Right renal cortex interstitium (tissue), 3 donors: ENCODE measurements at places on chromosomes 1 and 21. TPM values are rescaled to one million over a fixed set of nuclear protein-coding genes. Genes with fewer than 3 reads are reported as not detected.

TGFBR3 gene
- polyA plus RNA-seq = 120 TPM

OR2M3 gene
- polyA plus RNA-seq = 0.03 TPM

RXFP4 gene
- 0.14 TPM for polyA plus RNA-seq

SPSB1 gene
- 11.8 TPM for polyA plus RNA-seq

ADAM30 gene
- polyA plus RNA-seq = not detected

PADI1 gene
- polyA plus RNA-seq = 0.04 TPM

DPT gene
- not detected for polyA plus RNA-seq

AADACL4 gene
- 1.7 TPM for polyA plus RNA-seq

TMEM82 gene
- polyA plus RNA-seq = 2.6 TPM

OTUD7B gene
- 18.7 TPM for polyA plus RNA-seq

RGS8 gene
- 0.03 TPM for polyA plus RNA-seq

KLF17 gene
- polyA plus RNA-seq = not detected

CRYBG2 gene
- polyA plus RNA-seq = 0.46 TPM

DMAP1 gene
- 53.2 TPM for polyA plus RNA-seq

DNASE2B gene
- polyA plus RNA-seq = 0.10 TPM

AMY1A gene
- polyA plus RNA-seq = not detected

SHE gene
- 11.2 TPM for polyA plus RNA-seq

OPRD1 gene
- 0.33 TPM for polyA plus RNA-seq

ZMYND12 gene
- 5.5 TPM for polyA plus RNA-seq

FBXO42 gene
- polyA plus RNA-seq = 17.2 TPM

GBP7 gene
- polyA plus RNA-seq = not detected

LDLRAD2 gene
- 4.5 TPM for polyA plus RNA-seq

DCST1 gene
- 0.21 TPM for polyA plus RNA-seq

BEND5 gene
- 28.3 TPM for polyA plus RNA-seq

TLCD4 gene
- polyA plus RNA-seq = 6.3 TPM

IFI6 gene
- 24.0 TPM for polyA plus RNA-seq

KRTAP27-1 gene
- polyA plus RNA-seq = not detected

FMO4 gene
- 15.2 TPM for polyA plus RNA-seq

PTCH2 gene
- polyA plus RNA-seq = 2.9 TPM

STIL gene
- polyA plus RNA-seq = 9.3 TPM

GJA8 gene
- polyA plus RNA-seq = 0.53 TPM

AKR1A1 gene
- 287 TPM for polyA plus RNA-seq

ETV3L gene
- not detected for polyA plus RNA-seq

CFAP107 gene
- polyA plus RNA-seq = 1.3 TPM

IFNLR1 gene
- 4.1 TPM for polyA plus RNA-seq

C1orf94 gene
- polyA plus RNA-seq = 0.06 TPM

LPAR3 gene
- polyA plus RNA-seq = 1.2 TPM

LENEP gene
- polyA plus RNA-seq = not detected

PCSK9 gene
- polyA plus RNA-seq = 1.6 TPM
